ENCODE measurements at places on chromosomes 2 and 18.

GRCh38 chr18:24959051-24959476 is 392.9 kb downstream of the ZNF521 start:
- no peak for DNase-seq

DNA sequence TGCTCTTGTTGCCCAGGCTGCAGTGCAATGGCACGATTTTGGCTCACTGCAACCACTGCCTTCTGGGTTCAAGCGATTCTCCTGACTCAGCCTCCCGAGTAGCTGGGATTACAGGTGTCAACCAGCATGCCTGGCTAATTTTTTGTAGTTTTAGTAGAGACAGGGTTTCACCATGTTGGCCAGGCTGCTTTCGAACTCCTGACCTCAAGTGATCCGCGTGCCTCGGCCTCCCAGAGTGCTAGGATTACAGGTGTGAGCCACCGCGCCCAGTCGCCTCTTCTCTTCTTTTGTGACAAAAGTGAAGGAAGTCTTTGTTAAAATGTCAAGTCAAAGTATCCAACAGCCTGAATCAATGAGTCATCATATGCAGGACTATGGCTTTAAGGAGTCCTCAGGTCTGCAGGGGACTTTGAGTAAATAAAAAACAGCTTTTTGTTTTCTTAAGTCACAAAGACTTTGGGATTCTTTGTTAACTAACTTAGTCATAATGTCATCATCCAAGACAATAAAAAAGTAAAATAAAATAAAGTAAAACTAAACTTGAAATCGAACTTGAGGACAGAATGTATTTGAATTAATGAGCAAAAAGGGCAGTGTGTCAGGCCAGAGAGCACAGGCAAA is 1153.2 kb downstream of the SUCLG1 start:
- DNase-seq, result no peak

DNA sequence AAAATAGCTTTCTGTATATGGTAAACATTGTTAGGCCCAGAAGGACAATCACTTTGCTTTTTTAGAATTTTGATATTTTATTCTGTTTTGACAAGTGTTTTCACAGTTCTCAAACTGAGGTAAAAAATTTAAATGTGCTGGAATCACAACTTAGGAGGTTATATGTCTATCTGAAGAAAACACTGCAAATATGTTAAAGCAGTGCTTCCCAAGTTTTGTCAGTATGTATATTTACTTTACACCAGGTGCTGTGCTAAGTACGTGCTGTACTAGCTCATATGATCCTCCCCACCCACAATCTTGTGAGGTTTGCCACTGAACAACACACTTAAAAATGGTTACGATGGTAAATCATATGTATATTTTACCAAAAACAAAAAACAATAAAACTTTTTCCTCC is 124.2 kb downstream of the CABYR start:
- no peak for DNase-seq

DNA sequence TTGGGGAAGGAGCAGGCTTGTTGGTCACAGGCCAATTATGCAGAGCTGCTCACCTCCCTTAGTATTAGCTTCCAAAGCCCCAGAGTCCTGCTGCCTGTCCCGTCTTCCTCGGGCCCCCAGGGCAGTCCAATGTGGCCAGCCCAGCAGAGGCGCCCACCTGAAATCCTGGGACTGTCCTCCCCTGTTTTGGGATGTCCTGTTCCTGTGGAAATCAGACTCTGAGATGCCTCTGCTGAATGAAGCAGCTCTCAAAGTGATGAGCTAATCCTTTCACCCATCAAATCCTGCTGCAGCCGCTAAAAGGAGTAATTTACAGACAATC is 105.3 kb downstream of the CABLES1 start:
- DNase-seq, result no peak

DNA sequence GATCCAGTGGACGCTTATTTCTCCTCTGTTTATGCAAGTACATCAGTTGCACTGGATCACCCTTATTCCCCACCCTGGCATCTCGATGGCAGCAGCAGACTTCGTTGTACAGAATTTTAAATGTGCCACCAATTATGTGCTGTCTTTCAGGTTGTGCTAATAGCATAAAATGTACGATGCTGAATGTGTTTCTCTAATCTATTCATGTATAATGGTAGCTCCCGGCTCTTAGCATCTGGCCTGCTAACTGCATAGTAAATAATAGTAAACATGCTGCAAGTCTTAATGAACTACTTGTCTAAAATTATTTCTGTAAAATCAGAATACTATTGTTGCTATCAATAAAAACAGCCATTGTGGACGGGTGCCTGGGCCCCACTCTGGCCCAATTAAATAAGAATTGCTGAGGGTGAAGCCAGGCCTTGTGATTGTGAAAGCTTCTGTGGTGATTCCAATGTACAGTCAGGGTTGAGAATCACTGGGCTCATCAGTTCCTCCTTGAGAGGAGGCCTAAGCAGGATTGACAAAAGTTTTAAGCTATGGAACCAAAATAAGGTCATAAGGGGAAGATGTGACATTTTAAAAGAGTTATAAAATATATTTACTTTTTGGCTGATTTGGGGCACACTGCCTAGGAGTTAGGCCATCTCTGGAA is 14.4 kb upstream of the MYO3B start:
- DNase-seq, result no peak

DNA sequence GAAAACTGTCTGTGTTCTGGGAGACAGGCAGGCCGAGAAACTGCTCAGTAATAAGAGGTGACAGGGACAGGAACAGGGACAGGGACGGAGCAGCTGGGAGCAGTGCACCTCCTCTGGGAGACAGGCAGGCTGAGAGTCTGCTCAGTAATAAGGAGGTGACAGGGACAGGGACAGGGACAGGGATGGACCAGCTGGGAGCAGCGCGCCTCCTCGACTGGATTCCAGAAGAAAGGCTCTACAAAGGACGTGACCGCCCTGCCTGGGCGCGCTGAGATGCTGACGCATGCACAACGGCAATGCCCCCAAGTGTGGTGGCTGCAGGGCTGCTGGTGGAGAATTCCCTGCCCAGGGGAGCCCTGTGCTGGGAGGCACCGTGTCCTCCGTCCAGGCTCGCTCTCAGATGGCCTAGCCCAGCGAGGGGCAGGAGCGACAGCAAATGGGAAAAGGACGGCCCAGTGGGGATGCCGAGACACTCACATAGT is 44.2 kb upstream of the PXDN start:
- DNase-seq, result no peak

DNA sequence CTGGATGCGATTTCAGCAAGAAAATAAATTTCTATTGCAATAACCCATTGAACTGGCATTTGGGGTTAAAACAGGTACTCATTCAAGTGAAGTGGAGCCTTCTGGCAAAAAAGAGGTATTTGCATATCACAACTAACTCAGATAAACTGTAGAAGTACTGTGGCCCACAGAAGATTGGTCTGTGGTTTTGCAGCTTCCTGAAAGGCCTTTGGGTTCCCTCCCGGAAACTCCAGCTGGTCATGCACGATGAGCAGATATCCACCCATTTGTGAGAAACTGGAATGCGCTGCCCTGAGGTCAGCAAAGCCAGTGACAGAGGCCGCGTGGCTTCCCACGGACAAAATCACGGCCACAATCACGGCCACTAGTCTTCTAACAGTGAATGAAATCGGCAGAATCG is 106.3 kb downstream of the EPHA4 start:
- no peak for DNase-seq

GRCh38 chr2:7773362-7774360 is 856.4 kb downstream of the RNF144A start:
- DNase-seq, result no peak

DNA sequence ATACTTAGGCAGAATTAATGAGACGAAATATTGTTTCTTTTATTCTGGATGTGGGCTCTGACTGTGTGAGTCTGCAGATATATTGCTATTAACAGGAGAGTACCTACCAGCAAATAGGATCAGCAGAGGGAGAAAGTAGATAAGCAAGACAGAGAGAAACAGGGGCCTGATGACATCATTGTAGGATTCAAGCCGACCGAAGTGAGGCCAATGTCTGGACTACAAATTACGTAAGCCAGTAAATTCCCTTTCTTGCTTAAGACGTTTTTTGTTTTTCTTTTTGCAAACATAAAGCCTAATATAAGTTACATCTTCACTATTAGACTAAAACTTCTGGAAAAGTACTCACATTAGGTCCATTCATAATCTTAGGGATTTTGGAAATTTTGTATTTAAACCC is 21.4 kb upstream of the PTPRM start:
- no peak for DNase-seq

DNA sequence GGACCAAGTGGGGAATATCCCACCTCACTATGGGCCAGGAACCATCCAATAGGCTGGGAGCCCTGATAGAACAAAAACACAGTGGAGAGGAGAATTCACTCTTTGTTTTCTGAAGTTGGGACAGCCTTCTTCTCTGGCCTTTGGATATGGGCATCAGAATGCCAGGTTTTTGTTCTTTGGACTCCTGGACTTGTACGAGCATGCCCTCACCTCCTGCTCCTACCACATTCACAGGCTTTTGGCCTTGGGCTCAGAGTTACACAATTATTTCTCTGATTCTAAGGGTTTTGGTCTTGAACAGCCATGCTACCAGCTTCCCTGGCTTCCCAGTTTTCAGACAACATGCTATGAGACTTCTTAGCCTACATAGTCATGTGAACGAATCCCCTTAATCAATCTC is 732.9 kb upstream of the VRK2 start:
- DNase-seq, result no peak

DNA sequence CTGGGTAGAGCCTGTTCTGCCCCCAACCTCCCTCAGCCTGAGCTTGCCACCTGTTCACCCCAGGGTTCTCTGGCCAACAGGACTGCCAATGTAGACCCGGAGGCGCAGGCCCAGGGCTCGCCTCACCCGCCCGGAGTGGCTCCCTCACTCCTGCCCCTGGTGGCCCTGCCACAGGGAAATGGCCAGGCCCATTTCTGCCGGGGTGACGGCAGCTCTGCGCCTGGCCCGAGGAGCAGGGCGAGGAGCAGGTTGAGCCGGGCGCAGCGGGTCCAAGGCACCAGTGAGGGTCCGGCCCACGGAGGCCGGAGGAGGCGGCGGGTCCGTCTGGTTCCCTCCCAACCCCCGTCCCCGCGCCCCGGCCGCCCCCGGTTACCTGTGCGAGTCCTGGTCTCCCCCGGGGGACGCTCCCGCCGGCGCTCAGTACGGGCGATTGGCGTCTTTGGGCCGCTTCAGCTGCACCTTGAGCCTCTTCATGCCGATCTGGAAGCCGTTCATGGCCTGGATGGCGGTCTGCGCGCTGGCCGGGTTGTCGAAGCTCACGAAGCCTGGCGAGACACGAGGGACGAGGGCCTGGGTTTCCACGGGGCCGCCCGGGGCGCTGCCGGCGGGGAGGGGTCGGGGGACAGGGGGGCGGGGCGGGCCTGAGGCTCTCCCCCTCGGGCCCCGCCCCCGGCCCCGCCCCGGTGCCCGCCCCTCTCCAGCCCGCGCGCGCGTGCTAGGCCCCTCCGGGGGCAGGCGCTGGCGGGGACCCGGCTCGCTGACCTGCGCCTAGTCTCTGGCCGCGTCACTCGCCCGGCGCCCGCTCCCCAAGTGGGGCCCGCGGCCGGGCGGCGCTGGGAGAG is 312.0 kb downstream of the CELF4 start:
- no peak for DNase-seq

DNA sequence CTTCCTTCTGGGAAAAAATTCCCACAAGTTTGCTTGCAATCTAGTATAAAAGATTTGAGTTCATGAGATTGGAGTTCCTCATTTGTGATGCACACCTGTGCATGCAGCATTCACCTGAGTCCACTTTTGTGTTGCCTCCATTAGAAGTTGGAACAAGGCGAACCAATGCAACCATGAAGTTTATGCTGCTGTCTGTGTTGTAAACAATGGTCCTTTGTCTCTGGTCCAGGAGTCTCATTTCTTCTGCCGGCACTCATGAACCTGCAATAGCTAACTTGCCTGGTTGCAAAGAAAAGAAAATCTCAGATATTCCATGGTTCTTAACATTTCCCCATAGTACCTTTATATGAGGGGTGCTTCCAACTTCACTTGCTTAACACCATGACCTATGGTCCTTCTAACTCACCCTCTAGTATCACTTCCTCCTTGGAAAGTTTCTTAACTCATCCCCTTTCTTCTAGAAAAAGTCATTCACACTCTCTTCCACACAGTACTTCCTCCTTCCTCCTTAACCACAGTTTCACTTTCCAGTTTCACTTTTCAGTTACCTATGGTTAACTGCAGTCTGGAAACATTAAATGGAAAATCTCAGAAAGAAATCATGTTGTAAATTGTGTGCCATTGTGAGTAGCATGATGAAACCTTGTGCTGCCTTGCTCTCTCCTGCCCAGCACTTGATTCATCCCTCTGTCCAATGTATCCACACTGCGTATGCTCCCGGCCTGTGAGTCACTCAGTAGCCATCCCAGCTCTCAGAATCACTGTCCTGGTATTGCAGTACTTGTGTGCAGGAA is 128.8 kb upstream of the TRIB2 start:
- no peak for DNase-seq

DNA sequence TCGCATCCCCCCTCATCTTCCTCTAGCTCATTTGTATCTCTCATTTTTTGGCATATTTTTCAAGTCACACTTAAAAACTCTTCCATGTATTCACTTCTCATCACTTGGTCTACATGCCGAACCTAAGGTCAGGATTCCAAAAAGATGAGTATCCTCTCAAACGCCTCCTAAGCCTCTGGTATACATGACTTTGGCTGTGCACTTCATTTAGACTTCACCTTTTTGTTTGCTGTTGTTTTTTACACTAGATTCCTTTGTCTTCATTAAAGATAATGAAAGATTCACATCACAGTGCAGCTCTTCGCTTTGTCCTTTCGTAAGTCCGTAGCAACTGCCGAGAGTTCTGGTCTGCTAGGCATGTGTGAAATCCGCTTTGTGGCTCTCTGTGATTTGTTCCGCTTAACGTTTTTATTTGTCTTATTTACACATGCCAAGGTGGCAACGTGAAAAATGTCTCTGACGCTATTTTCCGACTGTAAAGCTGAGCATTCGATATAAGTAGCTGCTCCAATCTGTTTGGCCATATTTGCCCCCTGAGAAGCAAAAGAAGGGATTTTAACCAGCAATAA is 17.7 kb downstream of the RND3 start:
- DNase-seq, result no peak

- DNase-seq, result no peak
Observed at GRCh38 chr18:53153281-53153680, 813.3 kb downstream of the DCC start.

DNA sequence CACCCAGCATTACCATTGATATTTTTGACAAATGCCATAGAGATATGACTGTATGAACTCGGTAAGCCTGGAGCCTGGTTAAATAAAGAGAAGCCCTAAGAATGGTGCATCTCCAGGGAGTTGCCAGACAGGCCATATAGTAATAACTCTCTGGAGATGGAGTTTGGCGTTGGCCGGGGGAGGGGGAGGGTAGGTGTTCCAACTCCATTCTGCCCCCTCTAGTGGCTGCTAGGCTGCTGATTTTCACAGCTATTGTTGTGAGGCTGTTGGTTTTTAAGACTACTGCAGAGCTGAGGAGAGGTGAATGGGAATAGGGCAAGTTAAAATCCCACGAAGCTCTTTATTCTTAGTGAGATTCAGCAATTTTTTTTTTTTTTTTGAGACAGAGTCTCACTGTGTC is 99.9 kb downstream of the GALNT14 start:
- DNase-seq, result no peak

- no peak for DNase-seq
Observed at GRCh38 chr18:7725897-7726296, 158.8 kb downstream of the PTPRM start.

DNA sequence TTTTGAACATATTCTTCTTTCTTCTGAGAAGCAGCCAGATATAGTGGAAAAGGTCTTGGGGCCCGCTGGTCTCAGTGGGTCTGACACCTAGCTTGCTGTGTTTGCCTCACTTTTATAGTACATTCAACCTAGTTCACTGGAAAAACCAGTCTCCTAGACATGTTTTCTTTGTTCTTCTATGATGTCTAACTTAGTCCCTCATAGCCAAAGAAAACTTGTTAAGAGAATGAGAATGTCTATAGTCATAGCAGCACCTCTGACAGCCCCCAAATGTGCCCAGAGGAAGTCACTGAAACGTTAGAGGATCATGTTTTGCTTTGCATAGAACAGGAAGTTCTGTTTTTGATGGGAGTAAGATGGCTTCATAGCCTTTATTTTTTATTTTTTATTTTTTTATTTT is 40.3 kb downstream of the TNFRSF11A start:
- no peak for DNase-seq

Measured in activated T-cell treated with anti-CD3 and anti-CD28 coated beads for 4 hours (primary cell).